ENCODE measurements at places on chromosomes 5 and 9. TPM values are rescaled to one million over a fixed set of nuclear protein-coding genes. Genes with fewer than 3 reads are reported as not detected.

DNA sequence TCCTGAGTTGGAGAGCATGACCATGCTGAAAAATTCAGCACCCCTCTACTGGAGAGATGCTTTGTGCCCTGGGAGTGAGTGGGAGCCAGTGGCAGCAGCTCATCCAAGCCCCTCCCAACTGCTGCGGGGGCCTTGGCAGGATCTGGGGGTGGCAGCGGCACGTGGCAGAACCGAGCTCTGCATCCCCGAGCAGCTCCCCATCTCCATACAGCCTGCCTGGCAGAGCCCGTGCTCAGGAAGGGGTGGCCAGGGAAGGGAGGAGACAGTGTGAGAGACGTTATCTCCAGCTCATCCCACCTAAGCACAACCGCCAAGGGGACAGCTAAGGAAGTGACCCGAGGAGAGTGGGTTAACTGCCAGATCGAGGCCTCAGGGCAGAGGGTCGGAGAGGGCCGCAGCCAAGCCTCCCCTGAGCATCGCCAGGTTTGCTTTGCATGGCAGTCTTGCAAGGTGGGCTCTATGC, 17.2 kb upstream of the DPM2 start:
- peak overlapping the region; percentile 78 for H3K27ac ChIP-seq
- H3K4me1 ChIP-seq, result peaks cover 4% of the 10 kb centered on the region
- H3K4me3 ChIP-seq, result no peak overlapping the region
- H3K36me3 ChIP-seq, result no peaks in the 10 kb centered on the region

DNA sequence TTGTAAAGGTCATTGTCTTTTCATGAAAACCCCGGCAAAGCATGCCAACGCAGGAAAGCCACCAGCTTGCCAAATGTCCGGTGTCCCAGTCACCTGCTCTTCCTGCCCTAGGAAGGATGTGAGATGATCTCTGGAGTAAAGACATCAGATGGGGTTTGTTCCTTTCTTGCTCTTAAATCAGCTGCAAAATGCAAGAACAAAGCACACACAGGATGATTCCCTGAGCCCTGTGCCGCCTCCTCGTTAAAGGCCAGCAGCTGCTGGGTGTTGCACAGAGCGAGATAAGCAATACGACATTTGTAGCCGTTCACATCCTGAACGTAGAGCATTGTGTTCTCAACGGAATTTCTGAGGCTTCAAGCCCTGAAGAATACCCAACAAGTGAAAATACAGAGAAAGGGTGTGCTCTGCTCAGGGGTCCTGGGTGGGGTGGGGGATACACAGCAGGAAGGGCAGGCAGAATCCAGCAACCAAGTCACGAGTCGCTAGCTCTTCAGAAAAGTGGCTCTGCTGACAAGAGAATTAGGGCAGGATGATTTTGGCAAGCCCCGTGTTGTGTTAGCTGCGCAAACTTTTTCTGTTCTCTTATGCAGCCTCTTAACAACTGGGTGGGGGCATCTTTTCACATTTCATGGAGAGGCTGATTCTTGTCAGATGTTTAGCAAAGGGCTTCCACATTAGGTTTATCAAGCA, 229.2 kb upstream of the MAP3K1 start:
- peak overlapping the region; percentile 66 for H3K27ac ChIP-seq
- peaks cover 36% of the 10 kb centered on the region for H3K4me1 ChIP-seq
- H3K27me3 ChIP-seq, result no peaks in the 10 kb centered on the region
- peak; percentile 74 for DNase-seq
- no peak overlapping the region for H3K4me3 ChIP-seq

GRCh38 chr5:16467363-16468219, 2.0 kb upstream of the ZNF622 start:
- peaks cover 88% of the 10 kb centered on the region for H3K4me1 ChIP-seq
- peak overlapping the region; percentile 91 for H3K27ac ChIP-seq
- DNase-seq, result no peak
- H3K4me3 ChIP-seq, result peak overlapping the region; percentile 99
- no peaks in the 10 kb centered on the region for H3K27me3 ChIP-seq
- H3K36me3 ChIP-seq, result no peaks in the 10 kb centered on the region

DNA sequence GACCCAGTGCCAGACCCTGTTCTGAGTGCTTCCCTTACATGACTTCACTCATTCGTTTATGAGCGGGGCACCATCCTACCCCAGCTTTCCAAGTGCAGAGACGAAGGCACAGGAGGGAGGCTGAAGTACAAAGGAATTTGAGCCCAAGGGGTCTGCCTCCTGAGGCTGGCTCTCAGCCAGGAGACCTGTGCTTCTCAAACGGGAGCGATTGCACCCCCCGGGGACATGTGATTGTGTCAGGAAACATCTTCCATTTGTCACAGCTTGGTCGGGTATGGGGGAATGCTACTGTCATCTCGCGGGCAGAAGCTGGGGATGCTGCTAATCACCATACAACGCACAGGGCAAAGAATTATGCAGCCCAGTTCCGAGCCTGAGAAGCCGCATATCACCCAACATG, 23.9 kb downstream of the ADCY2 start:
- no peaks in the 10 kb centered on the region for H3K4me1 ChIP-seq
- H3K4me3 ChIP-seq, result no peak overlapping the region
- no peaks in the 10 kb centered on the region for H3K36me3 ChIP-seq
- H3K27me3 ChIP-seq, result no peaks in the 10 kb centered on the region
- no peak for DNase-seq

GRCh38 chr5:157611571-157612476, 36.2 kb upstream of the ADAM19 start:
- H3K27me3 ChIP-seq, result no peaks in the 10 kb centered on the region
- no peaks in the 10 kb centered on the region for H3K36me3 ChIP-seq
- peaks cover 44% of the 10 kb centered on the region for H3K4me1 ChIP-seq
- H3K27ac ChIP-seq, result no peak overlapping the region
- no peak overlapping the region for H3K4me3 ChIP-seq

DNA sequence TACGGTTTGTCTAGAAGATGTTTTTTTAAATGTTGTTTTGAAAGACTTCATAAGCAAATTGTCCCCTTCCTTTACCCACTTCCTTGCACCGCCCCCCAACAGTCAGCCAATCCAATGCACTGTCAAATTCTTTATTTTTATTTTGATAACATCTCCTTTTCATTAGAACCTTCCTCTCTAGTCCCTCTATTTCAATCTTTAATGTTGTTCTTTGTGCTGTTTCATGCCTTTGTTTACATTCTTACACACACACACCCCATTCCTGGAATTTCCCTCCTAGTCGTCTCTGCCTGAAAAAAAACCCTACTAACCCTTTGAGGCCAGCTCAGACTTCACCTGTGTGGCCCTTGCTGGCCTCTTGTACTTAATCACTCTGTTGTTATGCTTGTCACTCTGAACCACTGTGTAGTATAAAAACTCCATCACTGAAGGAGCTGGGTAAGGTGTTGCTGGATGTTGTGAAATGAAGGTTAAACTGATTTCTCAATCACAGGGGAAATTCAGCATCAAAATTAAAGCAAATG, 133.4 kb downstream of the UGCG start:
- no peaks in the 10 kb centered on the region for H3K27me3 ChIP-seq
- no peaks in the 10 kb centered on the region for H3K36me3 ChIP-seq
- no peak overlapping the region for H3K27ac ChIP-seq
- no peak overlapping the region for H3K4me3 ChIP-seq
- H3K4me1 ChIP-seq, result no peaks in the 10 kb centered on the region
- DNase-seq, result no peak

DNA sequence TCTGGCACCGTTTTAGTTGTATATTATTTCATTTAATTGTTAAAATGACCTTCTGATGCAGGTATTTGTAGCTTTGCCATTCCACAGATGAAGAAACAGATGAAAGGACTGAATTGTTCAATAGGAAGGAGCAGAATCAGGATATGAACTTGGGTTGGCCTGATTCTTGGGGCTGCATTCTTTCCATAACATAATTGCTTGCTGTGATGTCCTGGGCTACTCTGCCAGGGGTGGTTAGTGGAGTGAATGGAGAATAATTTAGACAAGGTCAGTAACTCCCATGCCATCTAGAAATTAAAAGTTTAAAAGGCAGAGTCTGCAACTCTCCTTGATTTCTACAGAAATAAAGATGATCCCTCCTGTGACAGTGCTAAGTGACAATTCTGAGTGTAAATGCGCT, 15.9 kb downstream of the TLR4 start:
- no peak for DNase-seq
- peaks cover 68% of the 10 kb centered on the region for H3K4me1 ChIP-seq
- H3K27me3 ChIP-seq, result no peaks in the 10 kb centered on the region

DNA sequence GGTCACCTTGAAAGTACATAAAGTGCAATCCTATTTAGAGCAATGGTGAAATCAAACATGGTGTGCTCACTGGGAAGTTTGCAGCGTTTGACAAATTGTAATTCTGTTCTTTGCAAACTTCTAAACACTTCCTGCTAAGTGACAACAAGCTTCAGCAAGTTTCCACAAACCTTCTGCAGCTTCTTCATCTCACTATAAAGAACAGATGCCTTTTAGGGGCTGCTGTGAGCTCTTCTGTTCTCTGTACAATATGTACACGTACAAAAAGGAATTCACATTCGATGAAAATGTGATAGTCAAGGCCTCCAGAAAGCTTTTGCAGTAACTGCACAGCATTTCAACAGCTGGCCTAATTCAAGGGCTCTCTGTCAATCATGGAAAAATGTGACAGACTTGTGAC, 543.1 kb downstream of the CETN3 start:
- H3K4me1 ChIP-seq, result no peaks in the 10 kb centered on the region
- no peak overlapping the region for H3K27ac ChIP-seq
- H3K4me3 ChIP-seq, result no peak overlapping the region

- H3K27me3 ChIP-seq, result no peaks in the 10 kb centered on the region
- no peak overlapping the region for H3K4me3 ChIP-seq
- H3K27ac ChIP-seq, result peak overlapping the region; percentile 86
Measured at GRCh38 chr9:119003201-119003611, 366.0 kb downstream of the BRINP1 start.

- no peaks in the 10 kb centered on the region for H3K36me3 ChIP-seq
- DNase-seq, result no peak
- H3K27me3 ChIP-seq, result no peaks in the 10 kb centered on the region
- H3K4me3 ChIP-seq, result no peak overlapping the region
Measured at GRCh38 chr5:21237461-21237860, 1249.5 kb upstream of the CDH18 start.

DNA sequence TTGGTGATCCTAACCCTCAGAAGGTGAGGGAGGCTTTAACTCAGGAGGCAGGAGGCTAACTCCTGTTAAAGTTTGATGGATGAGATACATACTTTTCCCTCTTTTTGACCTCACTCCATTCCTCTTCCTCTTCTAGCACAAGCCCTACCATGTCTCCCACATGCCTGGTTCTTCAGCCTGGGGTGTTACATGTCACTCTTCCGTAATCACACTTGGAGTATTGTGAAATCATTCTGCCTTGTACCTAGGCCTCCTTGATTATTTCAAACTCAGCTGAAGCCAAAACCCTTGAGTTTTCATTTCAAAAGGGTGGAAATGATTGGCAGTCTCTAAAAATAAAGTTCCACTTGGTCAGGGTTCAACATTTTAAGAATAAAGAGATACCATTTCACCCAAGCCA, 1.8 kb downstream of the PLAC8L1 start:
- H3K4me1 ChIP-seq, result peaks cover 6% of the 10 kb centered on the region
- no peak overlapping the region for H3K4me3 ChIP-seq
- DNase-seq, result no peak
- H3K27ac ChIP-seq, result peak overlapping the region; percentile 46
- no peaks in the 10 kb centered on the region for H3K27me3 ChIP-seq

DNA sequence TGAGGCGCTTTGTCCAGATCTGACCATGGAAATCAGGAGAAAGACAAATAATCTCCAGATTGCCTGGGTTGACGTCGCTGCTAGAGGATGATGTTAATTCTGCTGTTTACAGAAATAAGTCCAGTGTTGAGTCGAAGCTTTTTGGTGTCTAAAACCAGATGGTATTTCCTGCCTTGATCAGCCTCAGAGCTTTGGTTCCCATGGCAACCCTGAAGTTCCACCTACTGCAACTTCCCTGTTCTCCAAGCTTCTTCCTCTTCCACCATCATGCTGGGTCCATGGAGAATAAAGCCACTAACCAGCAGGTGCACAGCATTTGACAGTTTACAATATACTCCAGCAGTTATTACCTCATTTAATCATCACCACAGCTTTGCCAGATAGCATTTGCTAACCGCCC, 18.0 kb upstream of the GABBR2 start:
- DNase-seq, result peak; percentile 43
- H3K36me3 ChIP-seq, result no peaks in the 10 kb centered on the region
- H3K4me1 ChIP-seq, result no peaks in the 10 kb centered on the region
- peaks cover 22% of the 10 kb centered on the region for H3K27me3 ChIP-seq
- H3K4me3 ChIP-seq, result no peak overlapping the region

DNA sequence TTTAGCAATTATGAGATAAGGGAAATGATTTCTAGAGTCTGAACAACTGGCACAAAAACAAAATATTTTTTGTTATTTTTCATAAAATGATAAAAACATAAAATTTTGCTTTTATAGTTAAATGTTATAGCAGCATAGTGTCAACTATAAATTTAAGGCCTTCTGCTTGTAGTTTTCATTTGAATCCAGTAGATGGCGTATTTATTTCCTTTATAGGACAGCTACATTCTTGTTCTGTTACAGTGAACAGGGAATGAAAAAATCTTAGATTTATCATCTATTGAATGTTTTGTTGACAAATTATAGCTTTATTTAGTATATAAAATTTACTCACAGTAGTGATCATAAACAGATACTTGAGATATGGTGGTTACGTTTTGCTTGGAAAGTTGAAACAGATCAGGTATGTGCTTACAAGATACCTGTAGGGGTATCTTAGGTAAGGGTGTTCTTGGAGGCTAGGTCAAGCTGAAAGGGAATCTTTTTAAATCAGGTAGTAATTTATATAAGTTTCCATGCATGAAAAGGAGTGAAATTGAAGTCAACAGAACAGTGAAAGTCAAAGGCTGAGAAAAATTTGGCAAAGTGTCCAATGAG, 239.3 kb upstream of the GRIN3A start:
- DNase-seq, result no peak
- H3K4me3 ChIP-seq, result no peak overlapping the region
- H3K36me3 ChIP-seq, result no peaks in the 10 kb centered on the region
- H3K27me3 ChIP-seq, result no peaks in the 10 kb centered on the region
- H3K27ac ChIP-seq, result no peak overlapping the region
- no peaks in the 10 kb centered on the region for H3K4me1 ChIP-seq

GRCh38 chr9:127050152-127050551, 72.3 kb downstream of the ANGPTL2 start:
- DNase-seq, result no peak
- no peaks in the 10 kb centered on the region for H3K36me3 ChIP-seq
- no peak overlapping the region for H3K27ac ChIP-seq
- H3K4me3 ChIP-seq, result no peak overlapping the region

GRCh38 chr9:93467462-93467861, 14.1 kb upstream of the FAM120AOS start:
- no peak overlapping the region for H3K4me3 ChIP-seq
- H3K4me1 ChIP-seq, result peaks cover 80% of the 10 kb centered on the region
- no peaks in the 10 kb centered on the region for H3K36me3 ChIP-seq
- no peak for DNase-seq
- H3K27ac ChIP-seq, result no peak overlapping the region

Gene CDH9
- not detected for total RNA-seq

Gene SPINK4
- total RNA-seq, result not detected

Gene NME5
- total RNA-seq, result 3.7 TPM

Gene HNRNPAB
- 102 TPM for total RNA-seq

Gene PCDHB2
- 1.9 TPM for total RNA-seq

All from heart right ventricle (tissue), 16 donors.